ENCODE measurements at places on chromosomes 1 and 21.

- no peak for DNase-seq
These were observed 55.9 kb upstream of the CTPS1 start for GRCh38 chr1:40923511-40924020.

- DNase-seq: no peak
These were observed 93.9 kb upstream of the CSF3R start for GRCh38 chr1:36576551-36577110.

DNA sequence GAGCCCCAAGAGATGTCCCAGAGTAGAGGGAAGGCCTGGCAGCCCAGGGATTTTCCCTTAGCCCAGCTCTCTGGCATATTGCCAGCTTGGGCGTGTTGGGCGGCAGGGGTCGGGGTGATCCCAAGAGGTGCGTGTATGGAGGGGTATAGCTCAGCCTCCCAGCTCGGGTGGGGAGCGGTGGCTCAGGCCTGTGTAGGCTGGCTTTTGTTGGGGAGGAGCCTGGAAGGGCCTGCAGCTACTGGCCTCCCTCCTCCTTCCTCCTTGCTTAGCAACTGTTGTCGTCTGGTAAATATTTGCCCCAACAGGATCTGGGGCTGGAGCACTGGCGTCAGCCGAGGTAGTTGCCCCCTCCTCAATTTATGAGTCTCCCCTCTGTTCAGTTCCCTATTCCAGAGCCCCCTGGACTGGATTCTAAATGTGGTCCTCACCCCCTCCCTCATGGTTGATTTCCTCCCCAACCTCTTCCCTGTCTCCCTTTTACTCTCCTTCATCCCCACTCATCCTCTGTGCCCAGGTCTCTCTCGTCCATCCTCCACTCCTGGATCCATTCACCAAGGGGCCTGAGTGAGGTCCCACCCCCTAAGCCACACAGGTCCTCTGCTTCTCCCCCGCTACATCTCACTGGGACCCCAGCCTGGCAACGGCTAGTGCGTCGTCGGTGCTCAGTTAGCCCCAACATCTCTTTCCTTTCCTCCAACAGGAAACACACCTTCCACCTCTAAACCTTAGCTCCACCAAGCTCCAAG, 10.3 kb upstream of the LMNA start:
- peak; percentile 56 for DNase-seq

DNA sequence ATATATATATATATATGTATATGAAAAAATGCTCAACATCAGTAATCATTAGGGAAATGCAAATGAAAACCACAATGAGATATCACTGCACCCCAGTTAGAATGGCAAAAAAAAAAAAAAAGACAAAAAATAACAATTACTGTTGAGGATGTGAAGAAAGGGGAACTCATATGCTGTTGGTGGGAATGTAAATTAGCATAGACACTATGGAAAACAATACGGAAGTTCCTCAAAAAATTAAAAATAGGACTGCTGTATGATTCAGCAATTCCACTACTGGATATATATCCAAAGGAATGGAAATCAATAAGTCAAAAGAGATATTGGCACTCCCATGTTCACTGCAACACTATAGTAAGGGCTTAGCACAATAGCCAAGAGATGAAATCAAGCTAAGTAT, 41.5 kb upstream of the CTBS start:
- peak; percentile 42 for DNase-seq

GRCh38 chr1:34779962-34780361, 1.1 kb upstream of the GJB3 start:
- no peak for DNase-seq

DNA sequence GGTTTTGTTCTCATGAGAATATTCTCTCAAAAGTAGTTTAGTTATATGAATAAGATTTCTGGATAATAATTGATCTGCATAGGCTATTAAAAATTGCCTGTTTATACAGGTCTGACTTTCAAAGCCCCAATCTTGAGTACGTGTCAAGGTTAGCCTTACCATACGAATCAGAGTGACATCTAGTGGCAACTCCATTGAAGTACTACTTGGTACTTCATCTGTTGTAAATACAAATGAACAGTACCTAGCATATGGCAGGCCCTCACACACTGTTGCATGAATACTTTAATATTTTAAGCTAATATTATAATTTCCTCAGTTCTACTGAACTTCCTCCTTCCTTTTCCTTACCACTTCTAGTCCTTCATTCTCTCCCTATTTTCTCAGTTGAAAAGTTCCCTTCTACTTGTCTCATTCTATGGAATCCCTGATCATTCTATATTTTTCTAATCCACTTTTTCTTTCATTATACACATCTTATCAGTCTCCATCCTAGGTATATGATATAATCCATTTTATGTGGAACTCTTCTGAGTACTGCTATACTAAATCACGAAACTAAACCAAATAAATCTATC, 101.2 kb downstream of the AKT3 start:
- DNase-seq: peak; percentile 77

DNA sequence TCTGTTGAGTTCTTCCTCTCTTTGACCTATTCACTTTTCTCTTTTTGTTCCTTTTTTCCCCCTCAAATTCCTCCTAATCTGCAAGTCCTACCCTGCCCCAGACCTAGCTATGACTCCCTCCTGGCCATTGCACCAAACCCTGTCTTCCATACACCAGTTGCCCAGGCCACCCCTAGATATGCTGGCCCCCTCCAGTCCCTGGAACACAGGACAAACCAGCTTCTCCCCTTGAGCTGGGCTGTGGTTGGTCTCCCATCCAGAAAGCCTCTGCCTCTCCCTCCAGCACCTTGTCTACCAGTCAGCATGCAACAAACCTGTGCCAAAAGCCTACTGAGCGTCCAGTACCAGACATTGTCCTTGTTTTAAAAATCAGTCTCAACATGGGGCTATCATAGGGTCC, 59.4 kb downstream of the ELK4 start:
- no peak for DNase-seq

Data from inflammatory macrophage treated with lipopolysaccharide for 4 hours (primary cell).